ENCODE measurements at places on chromosomes 4 and X. TPM values are rescaled to one million over a fixed set of nuclear protein-coding genes. Genes with fewer than 3 reads are reported as not detected.

DNA sequence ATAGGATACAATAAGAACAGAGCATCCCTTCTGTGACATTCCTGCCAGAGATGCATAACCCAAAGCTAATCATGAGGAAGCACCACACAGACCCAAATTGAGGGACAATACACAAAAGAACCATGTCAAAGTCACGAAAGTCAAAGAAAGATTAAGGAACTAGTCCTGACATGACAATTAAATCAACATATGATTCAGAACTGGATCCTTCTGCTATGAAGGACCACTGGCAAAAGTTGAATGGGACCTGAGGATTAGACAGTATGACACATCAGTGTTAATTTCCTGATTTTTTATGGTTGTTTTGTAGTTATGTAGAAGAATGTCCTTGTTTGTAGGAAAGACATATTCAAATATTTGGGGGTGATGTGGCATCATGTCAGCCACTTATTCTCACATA, 13.9 kb downstream of the ACOT9 start:
- no peak overlapping the region for H3K4me3 ChIP-seq
- H3K27me3 ChIP-seq, result no peaks in the 10 kb centered on the region
- H3K27ac ChIP-seq, result no peak overlapping the region
- H3K4me1 ChIP-seq, result no peaks in the 10 kb centered on the region
- H3K36me3 ChIP-seq, result no peaks in the 10 kb centered on the region

DNA sequence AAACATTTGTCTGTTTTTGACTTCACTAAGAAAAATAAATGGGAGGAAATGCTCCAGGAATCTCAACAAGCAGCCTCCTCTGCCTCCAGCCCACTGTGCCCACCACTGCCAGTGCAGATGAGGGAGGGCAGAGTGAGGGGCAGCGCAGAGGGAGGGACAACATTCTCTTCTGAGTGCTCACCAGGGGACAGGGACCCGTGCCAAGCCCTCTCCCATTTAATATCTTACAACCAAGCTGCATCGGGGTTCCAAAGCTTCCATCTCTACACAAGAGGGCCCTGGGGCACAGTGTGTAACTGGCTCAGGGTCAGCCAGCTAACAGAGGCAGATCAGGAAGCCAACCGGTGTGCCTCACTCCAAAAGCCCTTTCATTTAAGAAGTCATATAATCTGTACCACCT, 120.4 kb downstream of the NSUN7 start:
- H3K27me3 ChIP-seq, result no peaks in the 10 kb centered on the region
- no peak overlapping the region for H3K27ac ChIP-seq
- DNase-seq, result no peak
- peaks cover 19% of the 10 kb centered on the region for H3K4me1 ChIP-seq
- H3K36me3 ChIP-seq, result no peaks in the 10 kb centered on the region

The TBC1D8B gene
- 3.0 TPM for polyA plus RNA-seq

GRCh38 chrX:27399146-27399456, 64.0 kb downstream of the PPP4R3C start:
- DNase-seq, result no peak
- H3K27ac ChIP-seq, result no peak overlapping the region
- H3K4me1 ChIP-seq, result no peaks in the 10 kb centered on the region
- H3K36me3 ChIP-seq, result no peaks in the 10 kb centered on the region
- H3K27me3 ChIP-seq, result no peaks in the 10 kb centered on the region
- H3K4me3 ChIP-seq, result no peak overlapping the region

GRCh38 chr4:5114950-5115349, 63.7 kb downstream of the STK32B start:
- no peaks in the 10 kb centered on the region for H3K27me3 ChIP-seq
- H3K27ac ChIP-seq, result no peak overlapping the region
- H3K4me1 ChIP-seq, result no peaks in the 10 kb centered on the region
- H3K4me3 ChIP-seq, result no peak overlapping the region
- H3K36me3 ChIP-seq, result no peaks in the 10 kb centered on the region
- no peak for DNase-seq

DNA sequence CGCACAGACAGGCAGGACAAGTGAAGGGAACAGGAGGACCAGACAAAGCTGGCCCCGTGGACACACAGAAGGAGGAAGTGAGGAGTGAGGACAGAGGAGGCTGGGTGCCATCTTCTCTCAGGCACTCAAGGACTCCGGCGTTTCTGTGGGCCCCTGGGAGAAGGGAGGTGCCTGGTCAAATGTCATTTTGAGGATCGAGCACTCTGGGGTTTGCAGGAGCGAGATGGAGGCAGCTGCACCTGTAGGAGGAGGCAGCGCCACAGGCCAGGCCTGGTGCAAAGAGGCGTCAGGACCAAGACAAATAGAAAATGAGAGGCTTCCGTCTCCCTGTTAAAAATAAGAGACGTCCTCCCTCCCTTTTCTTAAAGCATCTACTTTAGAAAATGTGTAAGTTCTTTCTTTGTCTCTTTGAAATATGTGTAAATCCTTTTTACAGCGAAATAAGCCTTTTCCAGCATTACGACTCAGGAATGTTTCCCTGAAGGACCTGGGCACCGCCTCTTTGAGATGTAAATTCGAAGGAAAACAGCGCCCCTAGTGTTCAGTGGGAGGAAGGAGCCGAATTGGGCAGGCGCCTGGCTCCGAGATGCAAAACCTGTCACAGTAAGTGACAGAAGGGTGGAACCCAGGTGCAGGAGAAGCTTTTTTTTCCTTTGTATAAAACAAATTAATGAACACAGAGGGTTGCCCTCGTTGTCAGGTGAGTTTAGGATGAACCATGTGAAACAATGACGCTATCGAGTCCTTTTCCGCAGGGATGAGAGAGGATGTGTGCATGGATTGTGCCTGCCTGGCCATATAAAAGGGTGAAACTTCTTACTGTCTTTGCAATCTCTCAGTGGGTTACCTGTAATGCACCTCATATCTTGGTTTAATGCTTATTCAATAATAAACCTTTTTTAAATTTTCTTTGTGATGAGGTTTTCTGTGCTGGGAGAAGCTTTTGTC, 1.4 kb upstream of the C4orf50 start:
- H3K36me3 ChIP-seq, result no peaks in the 10 kb centered on the region
- peak; percentile 61 for DNase-seq
- no peaks in the 10 kb centered on the region for H3K4me1 ChIP-seq
- no peak overlapping the region for H3K4me3 ChIP-seq
- H3K27me3 ChIP-seq, result peaks cover 4% of the 10 kb centered on the region
- no peak overlapping the region for H3K27ac ChIP-seq

DNA sequence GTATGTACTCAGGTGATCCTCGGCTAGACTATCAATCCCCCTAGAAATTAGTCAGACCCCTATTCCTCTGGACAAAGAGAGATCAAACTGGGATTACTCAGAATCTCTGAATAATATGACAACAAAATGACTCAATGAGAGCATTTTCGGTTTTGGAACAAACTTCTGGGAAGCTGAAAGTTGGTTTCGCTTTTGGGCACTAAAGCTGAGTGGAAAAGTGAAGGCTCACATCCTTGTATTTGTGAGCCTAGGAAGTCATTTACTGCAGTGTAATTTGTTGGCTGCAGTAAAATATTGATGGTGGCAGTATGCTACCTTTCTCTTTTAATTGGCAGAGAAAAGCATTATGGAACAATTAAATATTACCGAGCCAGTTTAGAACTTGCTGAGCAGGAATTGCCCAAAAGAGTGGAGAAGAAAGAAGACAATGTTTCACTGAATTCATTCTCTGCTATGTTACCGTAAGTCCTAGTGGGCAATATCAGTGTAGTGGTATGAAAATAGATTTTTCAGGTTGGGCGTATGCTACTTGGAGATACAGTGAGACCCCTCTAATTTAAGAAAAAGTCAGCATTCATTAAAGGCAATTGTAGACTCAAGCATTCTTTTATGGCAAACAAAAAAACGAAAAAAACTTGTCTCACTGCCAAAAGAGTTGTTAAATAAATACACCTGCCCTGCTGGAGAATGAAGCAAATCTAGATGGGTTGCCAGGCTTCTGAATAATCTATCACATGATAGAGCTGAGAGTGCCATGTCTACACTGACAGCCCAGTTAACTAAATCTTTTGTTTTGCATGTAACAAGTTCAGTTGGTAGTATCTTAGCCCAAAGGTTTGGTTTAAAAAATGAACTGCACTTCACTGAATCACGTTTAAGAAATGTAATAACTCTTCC, 69.6 kb downstream of the AGTR2 start:
- no peak overlapping the region for H3K4me3 ChIP-seq
- no peaks in the 10 kb centered on the region for H3K27me3 ChIP-seq
- no peaks in the 10 kb centered on the region for H3K4me1 ChIP-seq
- H3K27ac ChIP-seq, result no peak overlapping the region
- no peak for DNase-seq
- H3K36me3 ChIP-seq, result no peaks in the 10 kb centered on the region

- no peak for DNase-seq
- H3K27me3 ChIP-seq, result no peaks in the 10 kb centered on the region
- no peak overlapping the region for H3K27ac ChIP-seq
- H3K4me3 ChIP-seq, result no peak overlapping the region
- H3K4me1 ChIP-seq, result peaks cover 4% of the 10 kb centered on the region
Measured at GRCh38 chr4:147015491-147015890, 69.8 kb upstream of the TTC29 start.

GRCh38 chr4:62550121-62550520, 1350.0 kb downstream of the ADGRL3 start:
- H3K27me3 ChIP-seq, result no peaks in the 10 kb centered on the region
- no peaks in the 10 kb centered on the region for H3K4me1 ChIP-seq

DNA sequence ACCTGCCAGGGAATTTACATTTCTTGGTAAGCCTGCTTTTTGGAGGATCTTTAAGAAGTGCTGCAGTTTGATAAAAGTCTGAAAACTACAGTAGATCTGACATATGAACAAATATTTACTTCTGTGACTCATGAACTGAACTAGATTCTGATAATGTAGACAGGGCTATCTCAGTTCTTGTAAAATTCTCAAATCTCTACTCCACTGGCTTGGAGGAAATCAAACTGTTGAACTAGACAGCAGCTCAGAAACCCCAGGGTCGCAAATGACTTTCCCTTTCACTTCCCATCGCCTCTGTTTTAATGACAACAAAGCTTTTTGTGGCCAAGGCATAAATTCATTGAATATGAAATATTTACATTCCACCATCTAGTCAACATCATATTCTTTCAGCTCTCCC, 15.4 kb upstream of the OCIAD1 start:
- H3K27ac ChIP-seq, result no peak overlapping the region
- peaks cover 10% of the 10 kb centered on the region for H3K4me1 ChIP-seq
- H3K27me3 ChIP-seq, result no peaks in the 10 kb centered on the region

DNA sequence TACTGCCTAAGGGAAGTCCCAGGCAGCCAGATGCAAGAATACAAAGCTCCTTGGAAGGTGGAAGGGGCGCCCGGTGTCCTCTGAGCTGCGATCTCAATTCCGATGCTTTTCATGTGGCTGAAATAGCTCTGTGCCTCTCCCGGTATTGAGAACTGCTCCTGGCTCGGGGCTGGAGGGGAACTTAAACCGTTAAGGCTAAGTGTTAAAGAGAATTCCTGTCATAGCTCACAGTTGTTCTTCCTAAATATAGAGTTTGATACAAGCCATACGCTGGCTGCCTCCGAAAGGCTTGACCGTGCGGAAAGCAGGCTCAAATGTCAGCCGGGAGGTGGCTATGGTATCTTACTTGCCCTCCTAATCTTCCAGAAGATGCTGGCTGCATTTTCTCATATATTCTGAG, at the start of gene SMPX:
TSS of gene SMPX (minus strand) at position 157 of the 400 bp plus-strand sequence. CDS start 3,826 bp downstream, outside the sequence.
- peak within 1 kb of the TSS; percentile 100 for H3K27ac ChIP-seq
- peak within 1 kb of the TSS; percentile 70 for H3K4me3 ChIP-seq
- H3K27me3 ChIP-seq, result no peaks in the 10 kb centered on the region
- DNase-seq, result peak; percentile 96

- H3K27me3 ChIP-seq, result no peaks in the 10 kb centered on the region
- peak; percentile 46 for DNase-seq
- no peaks in the 10 kb centered on the region for H3K36me3 ChIP-seq
- H3K4me3 ChIP-seq, result no peak overlapping the region
- no peak overlapping the region for H3K27ac ChIP-seq
Measured at GRCh38 chr4:184248216-184248615, 30.5 kb upstream of the ENPP6 start.

GRCh38 chr4:165992283-165992682, 119.2 kb downstream of the TLL1 start:
- no peaks in the 10 kb centered on the region for H3K4me1 ChIP-seq
- no peaks in the 10 kb centered on the region for H3K27me3 ChIP-seq
- DNase-seq, result no peak
- no peaks in the 10 kb centered on the region for H3K36me3 ChIP-seq
- no peak overlapping the region for H3K27ac ChIP-seq

GRCh38 chr4:78310007-78310739, 241.4 kb upstream of the ANXA3 start:
- peak; percentile 39 for DNase-seq
- no peak overlapping the region for H3K4me3 ChIP-seq
- H3K27me3 ChIP-seq, result no peaks in the 10 kb centered on the region
- no peak overlapping the region for H3K27ac ChIP-seq
- H3K4me1 ChIP-seq, result no peaks in the 10 kb centered on the region

The CDKL2 gene
- 2.0 TPM for polyA plus RNA-seq

GRCh38 chr4:67459164-67459563, 86.1 kb downstream of the CENPC start:
- H3K27ac ChIP-seq, result no peak overlapping the region

- H3K4me1 ChIP-seq, result no peaks in the 10 kb centered on the region
- no peaks in the 10 kb centered on the region for H3K36me3 ChIP-seq
Measured at GRCh38 chr4:10599574-10599973, 85.0 kb downstream of the CLNK start.

The EVC2 gene
- polyA plus RNA-seq, result 1.1 TPM

The GLA gene
- polyA plus RNA-seq, result 20.9 TPM

The F9 gene
- polyA plus RNA-seq, result not detected

Measured in cardiac muscle cell (in vitro differentiated cells and primary cell).